ENCODE measurements at places on chromosomes 12 and 14.

- DNase-seq: peak; percentile 20
These were observed 72.1 kb upstream of the SRSF5 start for GRCh38 chr14:69694730-69695281.

GRCh38 chr14:45699471-45699870 lies 446.5 kb upstream of the MIS18BP1 start:
- DNase-seq: peak; percentile 9

GRCh38 chr12:120498870-120499515 lies 3.1 kb downstream of the DYNLL1 start:
- DNase-seq: no peak

DNA sequence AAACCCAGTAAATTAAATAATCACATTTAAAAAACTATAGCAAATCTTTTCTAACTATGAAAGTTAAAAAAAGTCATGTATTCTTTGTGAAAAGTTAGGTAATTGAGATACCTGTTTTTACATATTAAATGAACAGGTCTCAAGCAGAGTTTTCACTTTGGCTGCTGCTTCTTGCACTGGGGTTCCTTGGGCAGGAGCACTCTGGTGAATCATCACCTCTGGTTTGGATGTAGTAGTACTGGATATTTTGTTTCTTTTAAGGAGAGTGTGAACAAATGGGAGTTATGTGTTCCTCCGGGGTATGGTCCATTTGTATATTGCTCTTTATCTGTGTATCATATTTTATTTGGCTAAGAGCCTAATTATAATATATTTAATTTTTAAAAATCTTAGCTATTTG lies 82.7 kb downstream of the FUT8 start:
- peak; percentile 4 for DNase-seq

DNA sequence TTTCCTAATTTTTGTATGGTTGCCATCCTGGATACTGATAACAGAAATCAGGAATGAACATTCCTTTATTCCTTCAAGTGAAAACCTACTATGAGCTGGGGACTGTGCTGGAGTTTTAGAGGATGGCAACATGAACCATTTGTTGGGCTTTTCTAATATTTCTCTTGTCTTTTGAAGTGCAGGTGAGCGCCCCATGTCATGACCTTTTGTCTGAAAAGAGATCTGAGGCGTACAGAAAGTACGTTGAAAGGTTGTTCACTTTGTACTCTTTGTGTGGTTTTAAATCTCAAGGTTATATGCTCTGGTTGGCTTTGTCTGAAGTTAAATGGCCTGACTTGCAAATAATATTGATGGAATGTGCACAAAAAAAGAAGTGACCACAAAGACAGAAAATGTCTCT lies 79.0 kb downstream of the GAS2L3 start:
- DNase-seq: no peak

- peak; percentile 90 for DNase-seq
These were observed at the start of gene STAT6 for GRCh38 chr12:57111031-57111734. Gene STAT6, minus strand, starts transcription at chr12:57111362. Its CDS starts 3,084 bp downstream, at chr12:57108278.

DNA sequence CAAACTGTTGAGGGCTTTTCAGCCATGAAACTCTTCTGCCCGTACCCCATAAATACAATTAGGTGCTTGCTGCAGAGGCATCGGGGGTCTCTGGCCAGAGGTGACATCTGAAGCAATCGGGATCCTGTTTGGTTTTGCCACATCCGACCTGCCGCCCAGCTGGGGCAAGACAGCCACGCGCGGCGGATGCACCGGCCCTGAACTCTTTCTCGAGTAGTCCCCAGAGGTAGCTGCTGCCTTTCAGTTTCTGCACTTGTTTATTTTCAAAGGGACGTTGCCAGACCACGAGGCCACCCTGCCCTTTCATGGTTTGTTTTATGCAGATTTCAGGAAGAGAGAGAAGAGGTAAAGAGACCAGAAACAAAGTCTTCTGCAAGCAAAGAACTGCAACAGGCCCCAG lies 10.6 kb upstream of the MLXIP start:
- DNase-seq: no peak

GRCh38 chr14:105858676-105859025 lies 332.3 kb downstream of the TMEM121 start:
- no peak for DNase-seq

- no peak for DNase-seq
These were observed 53.3 kb downstream of the SPATS2 start for GRCh38 chr12:49420556-49420955.

GRCh38 chr14:101603096-101603495 lies 41.8 kb downstream of the DIO3 start:
- DNase-seq: no peak

- DNase-seq: no peak
These were observed 2.4 kb downstream of the GALNT6 start for GRCh38 chr12:51388846-51389245.

- no peak for DNase-seq
These were observed 31.5 kb upstream of the CACNA2D4 start for GRCh38 chr12:1949771-1950470.

GRCh38 chr12:79555028-79555925 lies 135.5 kb downstream of the PAWR start:
- peak; percentile 69 for DNase-seq

DNA sequence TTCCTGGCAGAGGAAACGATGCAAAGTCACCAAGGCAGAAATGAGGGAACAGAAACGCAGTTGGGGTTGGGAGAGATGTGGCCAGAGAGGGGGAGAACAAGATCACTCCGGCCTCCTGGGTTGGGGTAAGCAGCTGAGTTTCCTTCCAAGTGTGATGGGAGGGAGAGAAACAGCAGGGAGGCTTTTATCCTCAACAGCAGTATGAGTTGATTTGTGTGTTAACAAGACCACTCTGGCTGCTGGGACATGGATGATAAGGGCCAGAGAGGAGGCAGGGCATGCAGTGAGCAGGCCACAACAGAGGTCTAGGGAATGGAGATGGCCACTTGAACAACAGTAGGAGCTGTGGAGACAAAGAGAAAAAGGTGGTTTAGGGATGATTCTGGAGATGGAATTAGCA lies 66.8 kb downstream of the GLRX5 start:
- peak; percentile 1 for DNase-seq

Measured in OCI-M1 (cell line).